Lower leg skin (tissue), 4 donors: ENCODE measurements at places on chromosomes 1 and 21. TPM values are rescaled to one million over a fixed set of nuclear protein-coding genes. Genes with fewer than 3 reads are reported as not detected.

NFASC gene
- total RNA-seq = 17.2 TPM

MARK1 gene
- 2.2 TPM for total RNA-seq

CFHR2 gene
- total RNA-seq = not detected

HEYL gene
- 0.42 TPM for total RNA-seq

CD34 gene
- 29.5 TPM for total RNA-seq

ICOSLG gene
- 11.9 TPM for total RNA-seq
